ENCODE measurements at places on chromosomes 2 and 18.

DNA sequence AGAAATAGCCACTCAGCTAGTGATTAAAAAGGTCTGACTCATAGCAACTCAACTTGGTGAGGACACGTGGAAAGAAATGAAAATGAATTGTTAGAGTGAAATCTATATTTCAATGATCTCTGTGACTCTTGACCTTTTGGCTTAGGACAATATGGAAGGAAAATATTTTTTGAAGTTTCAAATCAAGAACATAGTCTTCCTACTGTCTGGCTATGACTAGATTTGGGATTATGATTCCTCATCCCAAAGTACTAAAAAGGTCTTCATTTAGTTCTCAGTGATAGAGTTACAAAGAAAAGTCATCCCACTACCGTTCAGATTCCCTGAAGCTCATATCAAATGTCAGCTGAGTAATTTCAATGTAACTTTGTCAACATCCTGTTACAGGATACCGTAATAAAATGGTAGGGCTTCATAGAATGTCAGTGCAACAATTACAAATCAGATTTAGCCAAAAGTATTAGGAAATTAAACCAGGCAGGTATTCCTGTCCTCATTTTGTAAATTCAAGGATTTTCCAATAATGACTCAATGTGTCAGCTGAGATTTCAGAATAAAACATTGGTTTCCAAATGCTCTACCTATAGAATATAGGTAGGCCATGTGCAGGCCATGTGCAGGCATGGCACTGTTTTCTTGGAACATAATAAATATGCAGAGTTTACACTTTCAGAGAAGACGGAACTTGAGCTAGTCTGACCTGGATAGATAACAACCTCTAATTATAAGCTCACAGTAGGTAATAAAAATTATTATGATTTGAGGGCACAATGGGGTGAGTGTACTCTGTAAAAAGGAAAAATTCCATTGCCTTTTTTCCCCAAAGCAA, 36.0 kb downstream of the ANKRD29 start:
- no peak for DNase-seq

GRCh38 chr2:30231212-30231995, at the start of gene LBH:
Gene LBH, plus strand, starts transcription at chr2:30231534. Its CDS starts 205 bp downstream, at chr2:30231739.
- peak; percentile 78 for DNase-seq

DNA sequence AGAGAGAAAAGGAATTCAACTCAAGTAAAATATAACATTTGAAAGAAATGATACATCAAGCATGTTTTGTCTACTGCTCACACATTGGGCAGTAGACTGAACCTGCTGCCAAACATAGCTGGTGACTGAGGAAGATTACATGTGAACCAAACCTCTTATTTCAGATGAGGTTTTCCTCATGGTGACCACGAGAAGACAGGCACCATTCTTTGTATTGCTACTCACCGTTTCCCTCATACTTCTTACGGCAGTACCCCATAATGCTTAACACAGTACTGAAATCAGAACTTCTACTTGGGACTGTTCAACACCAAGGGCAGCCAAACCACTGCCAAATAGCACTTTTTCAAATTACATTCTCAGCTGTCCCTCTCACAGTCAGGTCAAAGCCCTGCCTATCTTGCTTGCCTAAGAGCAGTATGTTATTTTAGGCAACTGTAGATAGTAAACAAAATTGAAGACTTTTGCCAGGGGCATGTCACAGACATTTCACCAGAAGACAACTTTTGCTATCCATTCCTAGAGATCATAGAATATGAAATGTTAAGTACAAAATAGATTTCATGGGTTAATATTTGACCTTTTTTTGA, 167.1 kb upstream of the DOK6 start:
- no peak for DNase-seq

GRCh38 chr2:31142110-31142509, 3.9 kb upstream of the GALNT14 start:
- DNase-seq, result no peak

DNA sequence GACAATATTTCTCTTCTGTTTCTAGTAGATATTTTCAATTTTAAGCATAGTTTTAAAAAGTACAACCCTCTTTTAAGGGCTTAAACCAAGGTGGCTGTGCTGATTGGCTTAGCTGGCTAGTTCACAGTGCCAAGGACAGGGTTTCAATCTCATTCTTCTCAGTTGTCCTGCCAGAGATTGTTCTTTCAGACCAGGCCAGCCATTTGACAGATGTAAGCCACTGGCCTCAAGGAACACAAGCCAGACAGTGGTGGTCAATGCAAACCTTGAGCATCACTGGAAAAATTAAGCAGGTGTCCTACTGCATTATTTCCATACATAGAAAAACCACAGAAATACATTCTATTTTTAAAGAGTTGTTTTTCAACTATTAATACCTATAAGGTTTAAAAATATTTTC, 5.9 kb downstream of the RNF103 start:
- DNase-seq, result no peak

GRCh38 chr18:59563176-59563785, 133.9 kb downstream of the CCBE1 start:
- DNase-seq, result no peak

DNA sequence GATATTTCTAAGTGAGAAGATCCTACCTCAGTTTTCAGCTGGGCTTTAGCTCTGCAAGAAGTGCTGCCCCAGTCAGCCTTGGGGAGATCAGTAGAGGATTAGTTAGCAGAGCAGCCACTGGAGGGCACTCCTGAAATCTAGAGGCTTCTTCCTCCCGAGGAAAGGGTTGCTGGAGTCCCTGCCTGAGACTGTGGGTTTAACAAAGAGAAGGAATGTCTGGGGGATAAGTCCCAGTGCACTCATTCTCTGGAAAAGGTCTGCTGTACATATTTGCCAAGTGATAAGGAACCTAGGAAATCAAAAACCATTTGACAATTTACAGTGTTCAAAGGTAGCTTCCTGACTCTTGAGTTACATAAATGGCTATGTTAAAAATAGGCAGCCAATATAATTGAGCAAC, 207.2 kb downstream of the SLC8A1 start:
- peak; percentile 27 for DNase-seq

GRCh38 chr2:8740136-8740535, 58.3 kb downstream of the ID2 start:
- no peak for DNase-seq

GRCh38 chr2:58731488-58731869, 490.4 kb upstream of the FANCL start:
- DNase-seq, result no peak

- DNase-seq, result peak; percentile 75
These were observed 369 bp downstream of the CDK5R2 start for GRCh38 chr2:218959761-218960308.

GRCh38 chr2:198966269-198966668, 491.5 kb downstream of the SATB2 start:
- DNase-seq, result no peak

DNA sequence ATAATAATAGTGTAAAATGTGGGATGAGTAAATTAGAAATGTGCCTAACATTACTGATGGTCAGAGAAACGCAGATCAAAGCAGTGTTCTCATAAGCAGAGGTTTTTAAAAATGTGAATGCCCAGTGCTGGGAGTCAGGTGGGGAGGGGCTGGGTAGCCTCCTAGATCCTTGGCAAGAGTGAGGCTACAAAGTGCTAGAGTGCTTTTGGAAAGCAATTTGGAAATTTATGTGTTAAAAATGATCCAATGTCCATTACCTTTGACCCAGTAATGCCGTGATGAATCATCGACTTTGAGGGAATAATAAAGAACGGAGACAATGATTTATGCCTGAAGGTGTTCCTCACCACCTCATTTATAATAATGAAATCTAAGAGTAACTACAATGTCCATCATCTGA, 44.9 kb upstream of the TWIST2 start:
- no peak for DNase-seq

GRCh38 chr2:120354935-120355779, 9.2 kb downstream of the INHBB start:
- DNase-seq, result no peak

DNA sequence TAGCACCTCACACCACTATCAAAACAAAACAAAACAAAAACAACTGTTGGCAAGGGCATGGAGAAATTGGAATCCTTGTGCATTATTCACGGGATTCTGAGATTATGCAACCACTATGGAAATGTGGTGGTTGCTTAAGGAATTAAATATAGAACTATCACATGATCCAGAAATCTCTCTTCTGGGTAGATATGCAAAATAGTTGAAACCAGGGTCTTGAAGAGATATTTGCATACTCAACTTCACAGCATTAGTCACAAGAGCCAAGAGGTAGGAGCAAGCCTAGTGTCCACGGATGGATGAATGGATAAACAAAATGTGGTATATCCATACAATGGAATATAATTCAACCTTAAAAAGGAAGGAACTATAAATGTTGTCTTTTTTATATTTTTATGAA, 7.0 kb downstream of the TMEM131 start:
- DNase-seq, result no peak

GRCh38 chr2:234491897-234492296, 5.0 kb downstream of the ARL4C start:
- DNase-seq, result no peak

DNA sequence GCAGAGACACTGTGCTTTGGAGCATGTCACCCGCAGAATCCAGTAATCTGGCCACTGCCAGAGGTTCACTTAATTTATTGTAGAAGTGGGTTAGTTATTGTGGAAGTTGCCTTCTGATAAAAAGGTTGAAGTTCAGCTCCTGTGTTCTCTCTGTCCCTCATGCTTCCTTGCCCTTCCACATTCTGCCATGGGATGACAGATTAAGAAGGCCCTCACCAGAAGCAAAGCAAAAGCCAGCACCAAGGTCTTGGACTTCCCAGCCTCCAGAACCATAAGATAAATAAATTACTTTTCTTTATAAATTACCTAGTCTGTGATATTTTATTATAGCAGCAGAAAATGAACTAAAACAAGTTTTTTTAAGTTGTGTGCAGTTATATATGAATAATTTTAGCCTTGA, 145.0 kb upstream of the SH3BP4 start:
- DNase-seq, result no peak

- DNase-seq, result no peak
These were observed 14.8 kb downstream of the ASPRV1 start for GRCh38 chr2:69946351-69947324.

- no peak for DNase-seq
These were observed 31.2 kb downstream of the PARD3B start for GRCh38 chr2:204576362-204576979.

DNA sequence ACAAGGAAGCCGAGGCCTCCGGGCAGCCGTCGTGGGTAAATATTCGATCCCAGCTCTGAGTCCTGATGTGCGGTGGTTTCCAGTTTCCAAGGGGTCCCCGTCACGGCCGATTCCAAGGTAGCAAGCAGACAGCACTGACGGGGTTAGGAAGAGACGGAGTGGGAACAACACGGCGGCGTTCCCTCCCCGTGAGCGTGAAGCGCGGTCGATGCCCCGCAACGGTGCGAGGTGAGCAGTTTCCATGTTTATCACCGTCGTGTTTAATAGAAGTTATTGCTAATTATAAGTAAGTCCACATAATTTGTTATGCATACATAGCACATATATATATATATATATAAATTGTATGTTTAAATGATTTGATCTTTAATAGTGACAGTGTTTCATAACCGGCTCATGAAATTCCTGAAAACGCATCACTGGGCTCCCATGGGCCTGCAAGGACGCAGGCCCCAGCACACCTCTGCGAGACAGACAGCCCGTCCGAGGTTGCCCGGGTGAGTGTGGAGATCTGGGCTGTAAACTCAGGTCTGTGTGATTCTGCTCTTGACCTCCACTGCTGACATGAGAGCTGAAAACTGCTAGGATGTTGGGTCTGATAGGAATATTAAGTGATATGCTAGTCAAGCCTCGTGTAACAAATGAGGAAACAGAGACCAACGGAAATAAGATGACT, 243.5 kb upstream of the SALL3 start:
- no peak for DNase-seq

DNA sequence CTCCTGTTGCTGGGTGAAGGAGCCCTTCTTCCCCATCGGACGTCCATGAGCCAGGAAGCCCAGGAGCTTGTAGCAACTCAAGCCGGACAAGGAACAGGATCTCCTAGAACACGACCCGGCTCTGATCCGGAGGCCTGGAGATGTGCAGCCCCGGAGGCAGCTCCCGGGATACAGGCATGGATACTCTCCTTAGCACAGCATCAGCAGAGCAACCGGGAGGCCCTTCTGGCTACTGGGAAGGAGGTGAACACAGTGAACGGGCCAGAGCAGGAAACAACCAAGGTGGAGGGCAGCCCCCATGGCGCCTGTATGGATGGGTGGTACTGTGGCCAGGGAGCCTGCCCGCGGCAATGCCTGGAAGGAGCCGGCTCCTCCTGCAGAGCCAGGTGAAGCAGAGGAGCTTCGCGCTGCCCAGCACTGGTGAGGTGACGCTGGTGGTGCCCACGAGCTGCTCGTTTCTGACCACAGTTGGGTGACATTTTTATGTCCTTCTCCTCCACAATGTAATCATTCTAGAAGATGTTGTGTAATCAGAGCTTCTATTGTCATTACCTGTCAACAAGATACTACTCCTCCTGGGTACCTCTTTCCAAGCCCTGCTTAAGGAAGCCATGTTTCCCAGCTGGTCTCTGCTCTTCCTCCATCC, 94.3 kb downstream of the TWIST2 start:
- DNase-seq, result peak; percentile 81

- no peak for DNase-seq
These were observed 219.6 kb upstream of the RBBP8 start for GRCh38 chr18:22713511-22713910.

DNA sequence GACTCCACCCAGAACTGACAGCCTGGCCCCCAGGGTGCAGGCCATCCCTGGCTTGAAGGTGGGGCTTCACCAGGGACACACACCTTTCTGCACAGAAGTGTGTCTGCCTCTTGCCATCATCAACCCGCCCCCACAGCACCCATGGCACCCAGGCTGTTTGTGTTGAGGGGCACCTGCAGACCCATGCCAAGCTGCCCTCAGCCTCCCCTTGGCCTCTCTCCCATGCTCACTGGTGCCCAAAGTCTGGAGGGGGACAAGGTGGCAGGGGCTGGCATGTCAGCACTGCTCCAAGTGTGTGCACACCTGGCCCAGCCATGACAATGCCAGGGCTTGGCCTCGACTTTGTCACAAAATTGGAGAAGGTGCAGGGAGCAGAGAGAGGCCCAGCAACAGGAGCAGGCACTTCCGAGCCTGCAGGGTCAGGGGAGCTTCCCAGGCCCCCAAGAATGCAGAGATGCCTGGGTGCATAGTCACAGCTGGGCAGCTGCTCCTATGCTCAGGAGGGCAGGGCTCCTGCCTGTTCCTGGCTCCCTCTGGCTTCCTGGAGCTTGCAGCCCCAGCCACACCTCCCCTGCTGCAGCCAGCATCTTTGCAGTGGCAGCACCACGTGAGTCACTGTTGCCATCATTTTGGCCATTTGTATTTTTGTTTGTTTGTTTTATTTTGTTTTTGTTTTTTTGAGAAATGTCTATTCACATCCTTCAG, 280.6 kb upstream of the UBE2E3 start:
- DNase-seq, result no peak

DNA sequence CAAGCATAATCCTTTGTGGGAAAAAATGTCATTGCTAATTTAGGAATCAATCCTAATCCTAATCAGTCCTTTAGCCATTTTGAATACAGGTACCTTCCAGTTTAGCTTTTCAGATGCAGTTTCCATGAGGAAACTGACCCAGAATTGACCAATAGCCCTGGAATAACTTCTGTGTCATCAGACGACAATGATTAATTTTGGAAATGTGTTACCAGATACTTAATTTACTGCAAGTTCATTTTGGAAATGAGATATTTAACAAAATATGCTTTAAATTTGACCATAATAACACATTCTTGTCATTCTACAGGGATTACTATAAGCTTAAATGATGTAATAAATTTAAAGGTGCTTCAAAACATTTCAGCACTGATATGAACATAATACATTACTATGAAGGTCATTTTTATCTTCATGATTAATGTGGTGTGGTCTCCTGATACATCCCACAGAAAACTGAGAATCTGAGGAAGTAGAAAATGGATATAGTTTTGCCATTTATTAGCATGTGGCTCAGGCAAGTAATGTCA, 129.8 kb upstream of the SH3BP4 start:
- no peak for DNase-seq

- DNase-seq, result no peak
These were observed 104.2 kb downstream of the CRIM1 start for GRCh38 chr2:36459725-36460137.

All from lower leg skin (tissue), 4 donors.